SK-N-DZ (cell line): ENCODE measurements at places on chromosomes 11 and 22.

DNA sequence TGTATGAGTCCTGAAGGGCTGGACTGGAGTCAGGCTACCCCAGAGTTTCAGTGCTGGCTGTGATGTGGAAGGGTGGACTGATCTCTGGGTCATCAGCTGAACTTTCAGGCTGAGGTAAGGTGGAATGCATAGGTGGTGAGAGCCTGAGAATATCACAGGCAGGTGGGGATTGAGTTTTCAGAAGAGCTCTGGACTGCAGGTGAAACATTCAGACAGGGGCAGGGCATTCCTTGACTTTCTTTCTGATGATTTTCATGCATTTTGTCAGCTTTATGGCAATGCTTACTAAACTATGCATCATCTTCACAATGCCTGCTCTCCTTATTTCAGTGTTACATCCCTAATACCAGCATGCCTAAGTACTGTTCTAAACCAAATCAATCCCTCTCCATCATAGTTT is 755.0 kb downstream of the KCNA4 start:
- no peak for DNase-seq

DNA sequence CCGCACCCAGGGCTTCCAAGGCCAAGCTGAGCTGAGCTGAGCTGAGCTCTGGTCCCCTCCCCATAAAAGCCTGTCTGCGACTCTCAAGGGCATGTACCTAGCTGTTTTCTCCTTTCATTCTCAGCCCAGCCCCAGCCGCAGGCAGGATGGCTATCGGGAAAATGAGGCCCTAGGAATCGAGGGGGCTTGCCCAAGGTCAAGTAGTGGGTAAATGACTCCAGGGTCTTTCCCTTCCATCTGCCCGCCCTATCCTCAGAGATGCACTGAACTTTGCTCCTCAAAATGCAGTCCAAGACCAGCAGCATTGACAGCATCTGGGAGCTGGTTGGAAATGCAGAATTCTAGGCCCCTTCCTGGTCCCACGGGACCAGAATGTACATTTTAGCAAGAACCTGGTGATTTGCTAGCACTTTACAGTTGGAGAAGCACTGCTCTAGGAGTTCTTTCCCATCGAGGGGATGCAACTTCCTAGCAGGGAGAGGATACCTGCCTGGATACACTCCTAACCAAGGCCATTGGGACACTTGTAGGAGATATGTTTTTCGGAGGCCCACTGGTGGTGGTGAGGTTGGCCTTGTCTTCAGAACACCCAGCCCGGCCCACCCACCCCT is 43.2 kb upstream of the ACCSL start:
- no peak for DNase-seq

- DNase-seq = peak; percentile 49
Measured at GRCh38 chr11:29333993-29334775, 682.6 kb downstream of the KCNA4 start.

DNA sequence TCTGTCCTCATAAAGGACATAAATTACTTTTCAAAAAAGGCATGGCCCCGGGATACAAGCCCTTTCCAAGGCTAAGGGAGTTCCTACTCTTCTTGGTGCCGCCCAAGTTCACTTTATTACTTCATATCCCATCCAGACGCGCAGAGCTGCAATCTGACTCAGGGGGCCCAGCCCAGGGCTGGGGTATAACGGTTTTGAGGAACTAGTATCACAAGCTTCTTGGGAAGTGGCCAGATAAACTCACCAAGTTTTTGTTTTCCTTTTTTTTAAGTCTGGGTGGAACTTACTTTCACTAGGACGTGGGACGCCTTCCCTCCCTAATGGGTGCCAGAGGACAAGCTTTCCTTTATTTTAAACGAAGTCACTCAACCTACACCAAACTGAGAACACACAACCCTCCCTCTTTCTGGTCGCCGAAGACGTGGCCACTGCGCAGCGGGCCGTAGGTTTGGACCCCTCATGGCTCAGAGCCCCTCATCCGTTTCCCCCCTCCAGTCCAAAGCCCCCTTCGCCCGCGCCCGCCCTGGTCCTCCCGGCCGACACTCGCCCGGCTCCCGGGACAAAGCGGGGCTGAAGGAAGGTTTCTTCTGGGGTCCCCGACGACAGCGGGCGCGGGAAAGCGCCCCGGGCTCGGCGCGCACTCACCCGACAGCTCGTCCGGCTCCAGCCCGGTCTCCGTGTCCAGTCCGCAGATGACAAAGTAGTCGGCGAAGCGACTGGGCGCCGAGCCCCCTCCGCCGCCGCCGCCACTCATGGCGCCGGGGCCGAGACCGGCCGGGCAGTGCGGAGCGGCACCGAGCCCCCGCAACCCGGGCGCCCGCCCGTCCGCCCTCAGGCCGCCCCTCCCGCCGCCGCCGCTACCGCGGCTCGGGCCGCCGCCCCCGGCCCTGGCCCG is 587 bp downstream of the DENND5A start:
- peak; percentile 44 for DNase-seq

DNA sequence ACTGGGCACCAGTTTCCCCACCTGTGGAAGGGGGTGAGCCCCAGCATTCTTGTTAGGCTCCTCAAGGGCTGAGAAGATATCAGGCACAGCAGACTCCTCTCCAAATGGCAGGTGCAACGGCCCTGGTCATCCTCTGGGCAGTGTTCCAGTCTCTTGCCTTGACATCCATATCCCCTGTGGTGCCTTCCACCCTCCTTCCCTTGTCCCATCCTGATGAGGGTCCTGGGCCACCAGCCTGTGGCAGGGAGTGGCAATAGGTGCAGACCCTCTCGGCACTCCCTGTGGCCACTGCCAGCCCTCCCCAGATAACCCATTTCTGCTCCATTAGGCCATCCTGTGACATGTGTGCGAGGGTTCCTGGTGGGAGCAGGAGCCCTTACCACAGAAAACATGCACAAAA is 78.8 kb upstream of the NECTIN1 start:
- DNase-seq = no peak

DNA sequence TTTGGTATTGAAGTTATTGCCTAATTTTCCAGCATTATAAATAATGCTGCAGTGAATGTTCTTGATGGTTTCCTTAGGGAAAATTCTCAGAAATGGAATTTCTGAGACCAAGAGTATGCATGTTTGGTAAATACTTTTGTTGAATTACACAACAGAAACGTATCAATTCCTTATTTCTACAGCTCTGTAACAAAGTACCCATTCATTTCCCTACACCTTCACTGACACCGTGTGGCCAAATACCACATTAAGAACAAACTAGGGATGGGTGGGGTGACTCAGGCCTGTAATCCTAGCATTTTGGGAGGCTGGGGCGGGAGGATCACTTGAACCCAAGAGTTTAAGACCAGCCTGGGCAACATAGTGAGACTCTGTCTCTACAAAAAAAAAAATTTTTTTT is 21.8 kb downstream of the MCAM start:
- no peak for DNase-seq

- DNase-seq = no peak
Measured at GRCh38 chr11:127058524-127058923, 58.0 kb upstream of the KIRREL3 start.

GRCh38 chr11:126611438-126611837 is 256.0 kb downstream of the ST3GAL4 start:
- DNase-seq = no peak

DNA sequence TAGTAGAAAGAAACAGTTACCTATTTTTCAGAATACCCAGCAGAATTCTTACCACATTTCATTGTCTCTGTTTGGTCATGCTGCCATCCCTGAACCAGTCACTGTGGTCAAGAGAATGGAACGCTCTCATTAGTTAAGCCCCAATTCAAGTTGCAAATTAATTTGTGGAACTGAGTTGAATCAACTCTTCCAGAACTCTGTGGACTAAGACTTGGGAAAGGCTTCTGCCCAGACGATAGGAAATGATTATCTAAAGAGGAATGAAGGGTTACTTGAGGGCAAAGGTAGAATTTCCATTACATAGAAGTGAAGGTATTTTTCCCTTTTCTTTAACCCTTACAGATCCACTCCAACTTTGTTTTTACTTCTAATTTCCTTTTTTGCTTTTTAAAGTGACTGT is 286.4 kb downstream of the DYNC2H1 start:
- DNase-seq = no peak

DNA sequence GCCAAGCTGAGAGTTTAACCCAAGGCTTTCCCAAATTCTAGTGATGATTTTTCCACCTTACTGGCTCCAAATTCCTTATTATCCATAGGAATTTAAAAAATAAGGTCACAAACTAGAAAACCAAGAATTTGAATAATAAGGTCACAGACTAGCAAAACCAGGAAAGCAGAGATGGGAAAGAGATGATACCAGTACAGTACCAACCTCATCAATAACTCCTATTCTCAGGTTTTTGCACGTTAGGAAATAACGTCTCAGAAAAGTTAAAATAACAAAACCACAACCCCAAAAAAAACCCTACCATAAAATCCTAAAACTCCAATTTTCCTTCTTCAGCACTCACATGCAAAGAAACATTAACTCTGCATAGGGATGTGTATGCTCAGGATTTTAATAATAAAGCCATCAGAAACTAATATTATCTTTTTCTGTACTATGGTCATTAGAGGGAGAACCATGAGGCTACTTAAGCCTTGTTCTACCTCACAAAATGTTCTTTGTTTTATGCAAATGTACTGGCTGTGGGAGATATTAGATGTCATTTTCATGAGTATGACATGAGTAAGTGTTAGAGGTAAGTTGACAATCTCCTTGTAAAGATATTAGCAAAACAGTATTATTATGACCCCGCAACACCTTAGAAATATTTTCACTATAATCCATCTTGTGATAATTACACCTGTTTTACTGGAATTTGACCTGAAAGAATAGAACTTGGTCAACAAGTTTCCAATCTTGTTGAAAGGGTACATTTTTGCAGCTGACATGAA is 16.1 kb upstream of the EED start:
- no peak for DNase-seq

DNA sequence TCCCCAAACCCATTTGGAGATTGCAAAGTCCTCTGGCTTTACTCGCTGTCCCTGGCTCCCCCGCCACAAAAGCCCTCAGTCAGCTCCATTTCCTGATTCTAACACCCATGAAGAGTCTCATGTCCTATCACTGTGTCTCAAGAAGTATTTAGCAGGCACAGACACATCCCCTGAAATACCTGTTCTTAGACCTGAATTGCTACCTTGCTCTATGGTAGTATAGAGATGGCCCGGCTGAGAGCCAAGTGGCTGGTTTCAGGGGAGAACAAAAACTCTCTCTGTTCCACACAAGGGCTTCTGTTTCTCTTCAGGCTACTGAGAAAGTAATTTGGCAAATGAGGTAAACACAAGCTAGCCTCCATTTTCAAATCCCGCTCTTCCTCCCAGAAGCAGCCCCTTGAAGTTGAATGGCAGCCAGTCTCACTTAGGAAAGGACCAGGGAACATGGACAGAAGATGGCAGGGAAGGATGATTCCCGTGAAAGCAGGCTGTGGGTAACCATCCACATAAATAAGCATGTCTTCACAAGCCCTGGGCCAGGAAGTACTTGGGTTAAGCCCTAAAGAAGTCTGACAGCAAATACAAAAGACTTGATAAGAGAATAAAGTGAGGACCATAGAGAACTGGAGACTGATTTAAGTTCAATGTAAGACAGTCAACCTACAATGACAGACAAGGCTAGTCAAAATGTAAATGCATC is 137.8 kb downstream of the C11orf58 start:
- no peak for DNase-seq

DNA sequence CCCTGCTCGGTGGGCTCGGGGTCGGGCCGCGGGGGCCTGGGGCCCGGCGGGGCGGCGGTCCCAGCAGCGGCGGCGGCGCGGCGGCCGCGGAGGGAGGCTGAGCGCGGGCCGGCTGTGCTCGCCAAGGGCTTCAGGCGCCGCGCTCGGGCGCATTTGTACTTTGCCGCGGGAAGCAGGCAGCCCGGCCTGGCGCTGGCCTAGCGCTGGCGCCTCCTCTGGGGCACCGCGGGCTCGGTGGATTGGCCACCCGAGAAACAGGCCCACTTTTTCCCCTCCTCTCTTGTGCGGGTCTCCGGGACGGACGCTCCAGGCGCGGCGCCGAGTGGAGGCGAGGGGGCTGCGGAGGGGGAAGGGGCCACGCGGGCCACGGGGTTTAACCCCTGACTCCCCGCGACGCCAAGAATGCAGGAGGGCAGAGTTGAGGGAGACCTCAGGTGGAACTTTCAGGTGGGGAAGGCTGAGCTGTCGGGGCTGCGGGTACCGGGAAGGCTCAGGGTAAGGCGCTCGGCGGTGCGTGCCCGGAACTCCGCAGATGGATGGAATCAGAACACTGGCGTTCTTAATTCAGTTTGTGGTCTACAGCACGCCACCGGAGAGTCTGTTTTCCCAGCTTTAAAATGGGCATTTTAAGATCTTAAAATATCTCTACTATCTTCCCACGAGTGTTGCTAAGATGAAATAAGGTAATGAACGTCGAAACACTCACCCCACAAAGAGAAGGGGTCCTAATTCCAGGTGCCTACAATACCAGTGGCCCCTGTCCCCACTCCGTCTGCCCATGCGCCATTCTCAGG is at the start of gene CHRDL2:
TSS of gene CHRDL2 (minus strand) at position 126 of the 794 bp plus-strand sequence. CDS start 538 bp downstream, outside the sequence.
- no peak for DNase-seq

- DNase-seq = no peak
Measured at GRCh38 chr11:111324277-111324720, 26.0 kb downstream of the POU2AF3 start.

DNA sequence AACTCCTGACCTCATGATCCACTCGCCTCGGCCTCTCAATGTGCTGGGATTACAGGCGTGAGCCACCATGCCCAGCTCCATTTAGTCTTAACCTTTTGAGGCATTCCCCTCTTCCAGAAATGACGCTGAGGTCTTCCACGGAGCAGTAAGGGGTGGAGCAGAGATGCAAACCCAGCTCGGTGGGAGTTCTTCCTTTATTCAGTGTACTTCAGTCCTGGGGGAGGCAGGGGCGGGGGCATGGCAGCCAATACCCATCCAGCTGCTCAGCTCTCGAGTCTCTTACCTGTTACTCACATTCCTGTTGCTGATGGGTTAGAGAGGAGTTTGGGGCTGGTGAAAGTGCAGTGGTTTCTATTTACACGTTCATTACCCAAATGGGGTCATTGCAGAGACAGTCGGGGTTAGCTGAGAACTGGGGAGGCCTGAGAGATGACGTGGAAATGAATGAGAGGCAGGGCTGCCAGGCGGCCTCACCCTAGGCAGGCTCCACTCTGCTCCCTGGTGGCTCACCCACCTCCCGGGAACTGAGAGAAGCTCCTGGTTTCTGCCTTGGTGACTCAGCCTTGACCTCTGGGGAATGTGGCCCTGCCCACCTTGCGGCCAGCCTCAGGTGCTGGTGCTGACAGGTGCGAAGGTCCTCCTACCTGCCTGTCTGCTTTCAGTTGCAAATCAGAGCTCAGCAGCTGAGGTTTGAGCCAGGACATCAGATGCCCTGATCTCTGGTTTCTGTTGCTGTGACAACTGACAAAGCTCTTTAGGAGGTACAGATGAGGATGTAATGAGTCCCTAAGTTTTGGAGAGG is 13.4 kb upstream of the ST14 start:
- no peak for DNase-seq

DNA sequence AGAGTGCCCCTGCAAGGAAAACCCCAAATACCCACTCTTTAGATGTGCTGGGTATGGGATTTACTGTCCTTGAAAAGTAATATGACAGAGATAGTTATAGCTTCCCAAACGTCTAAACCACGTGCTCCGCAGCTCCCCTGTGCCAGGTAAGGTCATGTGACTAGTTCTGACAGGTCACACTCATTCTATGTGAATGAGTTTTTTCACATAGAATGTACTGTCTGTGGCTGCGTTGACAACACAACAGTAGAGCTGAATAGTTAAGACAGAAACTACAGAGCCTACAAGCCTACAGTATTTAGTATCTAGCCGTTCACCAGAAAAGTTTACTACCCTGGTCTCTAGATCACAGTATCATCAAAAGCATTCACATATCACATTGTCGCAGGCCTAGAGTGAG is 236.2 kb downstream of the ETS1 start:
- DNase-seq = no peak
